ENCODE measurements at places on chromosomes 5 and 9.

GRCh38 chr5:7795306-7795705 is 55.6 kb downstream of the CFAP90 start:
- DNase-seq = no peak

- no peak for DNase-seq
Measured at GRCh38 chr9:112530751-112531205, 44.2 kb downstream of the KIAA1958 start.

- DNase-seq = no peak
Measured at GRCh38 chr5:110297152-110297670, 429.3 kb downstream of the TMEM232 start.

GRCh38 chr9:89634995-89635742 is 30.4 kb downstream of the GADD45G start:
- DNase-seq = no peak

DNA sequence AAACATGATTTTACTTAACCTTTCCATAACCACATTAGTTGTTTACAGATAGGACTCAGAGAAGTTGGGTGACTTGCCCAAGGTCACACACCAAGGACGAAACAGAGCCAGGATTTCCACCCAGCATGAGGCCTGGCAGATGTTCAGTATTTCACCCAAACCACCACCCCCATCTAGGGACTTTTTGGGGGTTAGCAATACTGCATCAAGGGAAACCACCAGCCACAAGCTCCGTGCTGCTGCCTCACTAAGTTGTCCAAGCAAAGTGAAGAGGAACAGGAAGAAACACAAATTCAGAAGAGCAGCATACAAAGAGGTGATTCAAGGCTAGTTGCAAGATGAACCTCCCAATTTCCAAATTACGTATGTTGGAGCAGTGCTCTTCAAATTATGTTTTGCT is 219.6 kb upstream of the RORB start:
- no peak for DNase-seq

- DNase-seq = no peak
Measured at GRCh38 chr5:173500213-173500560, 116.3 kb downstream of the BOD1 start.

- no peak for DNase-seq
Measured at GRCh38 chr9:37417252-37417803, 5.2 kb upstream of the GRHPR start.

- DNase-seq = no peak
Measured at GRCh38 chr9:120392245-120392644, 187.7 kb downstream of the CDK5RAP2 start.

GRCh38 chr9:131441441-131441840 is 47.6 kb downstream of the PRRC2B start:
- no peak for DNase-seq

GRCh38 chr5:142472306-142472951 is 147.6 kb upstream of the SPRY4 start:
- DNase-seq = no peak

- no peak for DNase-seq
Measured at GRCh38 chr9:109935406-109936087, 155.5 kb downstream of the PALM2AKAP2 start.

GRCh38 chr5:127744241-127744640 is 41.0 kb downstream of the CCDC192 start:
- no peak for DNase-seq

DNA sequence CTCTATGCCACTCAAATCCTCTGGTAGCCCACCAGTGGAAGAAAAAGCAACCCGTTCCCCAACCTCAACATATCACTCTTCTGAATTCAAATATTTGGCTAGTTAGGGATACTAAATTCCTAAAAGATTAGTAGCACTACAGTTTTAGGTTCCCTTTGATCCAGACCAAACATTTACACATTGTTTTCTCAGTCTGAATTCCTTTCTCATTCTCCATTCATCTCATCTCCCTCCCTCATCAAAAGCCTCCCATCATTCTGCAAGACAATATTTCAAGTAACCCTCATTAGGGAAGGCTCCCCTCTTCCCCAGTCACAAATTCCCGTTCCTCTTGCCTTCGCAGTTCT is 26.3 kb downstream of the ADAM19 start:
- DNase-seq = no peak

GRCh38 chr9:137367506-137368430 is 55.2 kb downstream of the EXD3 start:
- DNase-seq = no peak

- DNase-seq = no peak
Measured at GRCh38 chr5:88824141-88824540, 58.8 kb downstream of the MEF2C start.

GRCh38 chr5:72074251-72074650 is 33.0 kb upstream of the MAP1B start:
- DNase-seq = no peak

DNA sequence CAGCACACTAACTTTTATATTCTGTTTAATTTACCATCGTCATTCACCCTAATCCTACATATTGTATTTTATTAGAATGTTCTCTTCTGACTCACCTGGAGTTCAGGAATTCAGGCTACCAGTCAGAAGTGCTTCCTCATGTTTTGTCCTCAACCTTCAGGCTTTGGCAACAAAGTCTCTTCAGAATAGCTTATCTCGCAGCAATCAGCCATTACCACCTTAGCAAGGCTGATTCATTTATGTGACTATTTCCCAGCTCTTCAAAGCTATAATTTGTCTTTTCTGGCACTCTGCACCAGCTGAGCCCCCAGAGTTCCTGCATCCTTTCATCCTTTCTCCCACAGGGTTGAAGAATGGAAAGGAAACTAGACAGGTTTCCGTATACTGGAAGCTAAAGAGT is 365.5 kb upstream of the CDH18 start:
- no peak for DNase-seq

- DNase-seq = no peak
Measured at GRCh38 chr5:140673187-140673976, at the start of gene DND1. Gene DND1 (minus strand): TSS chr5:140673576. CDS start chr5:140673542, 34 bp downstream.

GRCh38 chr5:160629003-160629402 is 207.3 kb downstream of the PTTG1 start:
- no peak for DNase-seq

DNA sequence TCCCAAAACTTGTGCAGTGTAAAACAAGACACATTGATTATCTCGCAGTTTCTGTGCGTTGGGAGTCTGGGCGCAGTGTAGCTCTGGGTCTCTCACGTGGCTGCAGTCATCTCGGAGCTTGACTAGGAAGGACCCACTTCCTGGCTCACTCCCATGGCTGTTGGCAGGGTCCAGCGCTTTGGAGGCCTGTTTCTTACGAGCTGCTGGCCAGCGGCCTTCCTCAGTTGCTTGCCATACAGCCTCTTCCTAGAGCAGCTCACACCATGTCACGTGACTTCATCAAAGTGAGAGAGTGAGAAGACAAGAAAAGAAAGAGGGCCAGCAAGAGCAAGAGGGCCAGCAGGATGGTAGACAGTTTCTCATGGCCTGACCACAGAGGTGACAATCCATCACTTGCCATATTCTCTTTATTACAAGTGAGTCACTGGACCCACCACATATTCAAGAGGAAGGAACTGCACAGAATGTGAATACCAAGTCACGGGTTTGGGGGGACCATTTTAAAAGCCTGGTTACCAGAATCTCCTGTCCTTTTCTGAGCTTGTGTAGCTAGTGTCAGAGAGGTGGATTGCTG is 36.2 kb downstream of the MCCC2 start:
- DNase-seq = no peak

DNA sequence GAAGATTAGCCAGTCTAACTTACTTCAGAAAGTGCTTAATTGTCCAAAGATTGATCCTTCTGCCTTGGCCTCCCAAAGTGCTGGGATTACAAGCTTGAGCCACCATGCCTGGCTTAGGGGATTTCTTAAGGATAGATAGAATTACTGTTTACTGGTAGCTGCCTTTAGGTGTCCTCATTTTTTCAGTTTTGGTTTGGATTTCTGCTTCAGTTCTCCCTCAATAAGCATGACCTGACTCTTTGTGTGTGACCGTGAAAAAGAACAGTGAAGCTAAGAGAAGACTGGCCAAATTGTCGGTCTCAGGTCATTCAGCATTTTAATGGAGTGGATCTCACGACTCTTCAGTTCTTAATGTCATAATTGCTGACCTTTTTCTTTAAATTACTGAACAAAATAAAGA is 22.9 kb upstream of the CMYA5 start:
- DNase-seq = no peak

DNA sequence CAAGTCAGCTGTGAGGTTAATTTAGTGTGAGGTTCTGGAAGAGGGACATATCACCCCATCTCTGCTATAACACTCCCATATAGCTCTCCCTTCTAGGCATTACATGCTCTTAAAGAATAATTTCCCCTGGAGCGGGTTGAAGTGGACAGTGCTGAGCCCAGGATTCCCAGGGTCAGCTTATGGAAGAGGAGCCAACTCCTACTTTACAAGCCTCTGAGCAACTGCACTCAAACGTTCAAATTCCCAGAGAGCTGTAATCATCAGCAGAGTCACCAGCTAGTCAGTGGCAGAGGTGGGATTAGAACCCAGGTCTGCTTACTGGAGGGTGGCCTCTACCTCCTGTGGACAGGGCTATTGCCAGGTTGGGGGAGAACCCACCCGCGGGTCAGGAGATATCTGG is 1.4 kb downstream of the NEURL1B start:
- DNase-seq = no peak

DNA sequence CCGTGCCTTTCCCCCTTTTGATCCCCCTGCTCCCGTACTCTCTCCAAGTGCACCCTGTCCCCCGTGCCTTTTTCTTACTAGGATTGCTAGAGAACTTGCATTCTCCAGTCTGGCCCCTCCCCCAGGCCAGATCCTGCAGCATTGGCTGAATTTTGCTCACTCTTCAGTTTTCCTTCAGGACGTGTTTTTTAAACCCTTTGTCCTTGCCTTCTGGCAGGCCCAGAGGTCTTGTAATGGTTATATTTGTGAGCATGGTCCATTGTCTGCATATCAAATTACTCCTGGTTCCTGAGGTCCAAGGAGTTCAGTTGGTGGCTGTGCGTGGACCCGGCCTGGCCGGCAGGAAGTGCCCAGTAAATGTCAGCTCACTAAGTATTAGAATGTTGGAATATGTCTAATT is 606 bp downstream of the TBC1D13 start:
- no peak for DNase-seq

- no peak for DNase-seq
Measured at GRCh38 chr9:81737871-81738507, 48.6 kb upstream of the TLE1 start.

DNA sequence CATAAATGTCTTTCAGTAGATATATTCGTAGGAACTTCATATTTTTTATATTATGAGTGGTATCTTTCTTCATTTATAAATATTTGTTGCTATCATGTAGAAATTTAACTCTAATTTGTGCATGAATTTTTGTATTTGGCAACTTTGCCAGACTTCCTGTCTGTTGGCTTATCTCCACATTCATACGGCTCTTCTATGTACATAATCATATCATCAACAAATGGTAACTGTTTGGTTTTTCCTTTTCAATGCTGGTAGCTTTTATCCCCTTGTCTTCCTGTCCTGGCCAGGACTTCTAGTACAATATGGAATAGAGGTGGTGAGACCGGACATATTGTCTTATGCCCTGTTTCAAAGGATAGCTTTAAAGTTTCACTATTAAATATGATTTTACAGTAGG is 132.3 kb upstream of the COL5A1 start:
- DNase-seq = no peak

DNA sequence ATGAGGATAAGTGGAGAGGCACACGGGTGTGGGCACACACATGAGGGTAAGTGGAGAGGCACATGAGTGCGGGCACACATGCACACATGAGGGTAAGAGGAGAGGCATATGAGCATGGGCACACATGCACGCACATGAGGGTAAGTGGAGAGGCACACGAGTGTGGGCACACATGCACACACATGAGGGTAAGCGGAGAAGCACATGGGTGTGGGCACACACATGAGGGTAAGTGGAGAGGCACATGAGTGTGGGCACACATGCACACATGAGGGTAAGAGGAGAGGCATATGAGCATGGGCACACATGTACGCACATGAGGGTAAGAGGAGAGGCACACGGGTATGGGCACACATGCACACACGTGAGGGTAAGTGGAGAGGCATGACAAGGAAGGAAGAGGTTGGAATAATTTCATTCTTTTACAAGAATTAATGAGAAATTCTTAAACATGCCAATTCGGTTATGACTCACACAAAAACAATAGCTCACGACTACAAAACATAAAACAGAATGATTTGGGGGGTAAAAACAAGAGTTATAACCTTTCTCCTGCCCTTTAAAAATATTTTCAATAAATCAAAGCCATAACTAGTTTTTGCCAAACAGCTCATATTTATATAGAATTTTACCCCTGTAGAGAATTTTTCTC is 67.5 kb downstream of the APBA1 start:
- no peak for DNase-seq

- DNase-seq = no peak
Measured at GRCh38 chr5:136026636-136027035, 2.2 kb upstream of the TGFBI start.

DNA sequence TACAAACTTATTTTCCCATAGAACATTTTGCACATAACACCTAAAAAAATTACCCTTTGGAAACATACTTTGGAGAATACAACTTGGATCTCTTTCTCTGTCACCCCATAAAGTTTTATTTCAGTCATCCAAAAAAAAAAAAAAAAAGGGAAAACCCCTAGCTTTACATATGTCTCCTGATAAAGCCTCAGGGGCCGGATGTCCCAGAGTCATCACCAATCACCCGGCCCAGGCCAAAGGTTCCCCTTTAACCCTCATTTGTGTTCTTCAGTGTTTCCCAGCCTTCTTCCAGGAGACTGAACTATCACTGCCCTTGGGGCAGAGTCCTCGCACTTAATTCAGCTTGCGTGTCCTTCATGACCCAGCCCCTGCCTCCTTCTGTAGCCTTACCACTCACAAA is 28.8 kb downstream of the ANXA6 start:
- no peak for DNase-seq

- peak; percentile 28 for DNase-seq
Measured at GRCh38 chr5:132012371-132013005, 1.0 kb upstream of the ACSL6 start.

- no peak for DNase-seq
Measured at GRCh38 chr5:93219641-93220145, 361.3 kb downstream of the NR2F1-AS1 start.

DNA sequence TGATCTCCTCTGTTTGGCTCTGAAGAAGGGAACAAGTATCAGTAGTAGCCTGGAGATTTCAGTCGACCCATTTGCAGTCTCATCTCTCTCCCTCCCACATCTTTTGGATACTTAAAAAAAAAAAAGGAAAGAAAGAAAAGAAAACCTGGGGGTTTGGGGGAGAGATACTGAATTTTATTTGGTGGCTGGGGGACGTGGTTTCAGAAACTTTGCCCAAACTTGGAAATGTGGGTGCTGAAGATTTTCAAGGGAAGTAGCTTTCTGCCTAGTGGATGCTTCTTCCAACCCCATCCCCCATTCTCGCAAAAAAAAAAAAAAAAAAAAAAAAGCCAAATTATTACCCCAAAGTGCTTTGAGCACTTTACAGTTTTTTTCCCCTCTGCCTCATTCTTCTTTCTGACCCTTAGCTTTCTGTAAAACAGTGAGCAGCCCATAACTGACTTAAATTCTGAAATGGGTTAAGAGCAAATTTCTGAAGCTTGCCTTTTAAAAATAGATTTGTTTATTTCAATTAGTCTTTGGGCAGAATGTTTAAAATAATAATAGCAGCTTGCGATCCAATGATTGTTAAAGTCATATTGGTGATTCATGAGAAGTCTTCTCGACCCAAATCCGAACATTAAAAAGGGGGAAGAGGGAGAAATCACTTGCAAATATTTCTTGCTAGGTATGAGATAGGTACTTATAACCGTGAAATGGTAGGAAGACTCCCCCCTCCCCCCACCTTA is 894 bp downstream of the FST start:
- no peak for DNase-seq

GRCh38 chr5:117999939-118000549 is 988.3 kb downstream of the DTWD2 start:
- no peak for DNase-seq

- DNase-seq = no peak
Measured at GRCh38 chr5:19855031-19855430, 133.0 kb downstream of the CDH18 start.

Measured in activated CD4-positive, CD25-positive, alpha-beta regulatory T cell treated with anti-CD3 and anti-CD28 coated beads, Interleukin-2, amount 50 U/mL, for 72 hours (primary cell).